ENCODE measurements at places on chromosomes 16 and 17.

DNA sequence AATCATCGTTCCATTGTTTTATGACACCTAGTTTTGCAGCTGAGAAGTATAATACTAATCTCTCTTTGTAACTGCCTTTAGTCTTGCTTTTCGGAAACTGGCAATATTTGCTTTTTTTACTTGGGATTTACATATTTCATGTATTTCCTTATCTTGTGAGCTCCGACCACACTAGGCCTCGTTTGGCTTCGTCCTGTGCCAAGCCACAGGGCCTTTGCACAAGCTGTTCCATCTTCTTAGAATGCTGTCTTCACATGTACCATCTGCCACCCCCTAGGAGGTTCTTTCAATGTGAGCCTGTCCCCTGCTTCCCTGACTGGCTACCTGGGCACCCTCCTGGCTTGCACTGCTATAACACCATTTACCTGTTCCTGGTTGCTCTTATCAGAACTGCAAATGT lies 77.2 kb downstream of the SHISA6 start:
- H3K27me3 ChIP-seq: no peaks in the 10 kb centered on the region
- H3K36me3 ChIP-seq: peaks cover 7% of the 10 kb centered on the region
- no peak overlapping the region for H3K4me3 ChIP-seq
- no peak for DNase-seq
- H3K4me1 ChIP-seq: peaks cover 10% of the 10 kb centered on the region

- H3K4me1 ChIP-seq: no peaks in the 10 kb centered on the region
- H3K27me3 ChIP-seq: peaks cover 47% of the 10 kb centered on the region
- H3K4me3 ChIP-seq: no peak overlapping the region
- no peak for DNase-seq
Measured at GRCh38 chr16:82488460-82488859, 138.3 kb upstream of the CDH13 start.

GRCh38 chr16:65002265-65002664 lies 119.6 kb downstream of the CDH11 start:
- H3K27ac ChIP-seq: no peak overlapping the region
- peaks cover 71% of the 10 kb centered on the region for H3K36me3 ChIP-seq
- H3K4me1 ChIP-seq: peaks cover 20% of the 10 kb centered on the region
- no peak overlapping the region for H3K4me3 ChIP-seq

GRCh38 chr17:31452101-31452500 lies 60.6 kb downstream of the RAB11FIP4 start:
- H3K27me3 ChIP-seq: no peaks in the 10 kb centered on the region
- H3K27ac ChIP-seq: no peak overlapping the region
- H3K4me3 ChIP-seq: no peak overlapping the region
- DNase-seq: no peak
- no peaks in the 10 kb centered on the region for H3K36me3 ChIP-seq

DNA sequence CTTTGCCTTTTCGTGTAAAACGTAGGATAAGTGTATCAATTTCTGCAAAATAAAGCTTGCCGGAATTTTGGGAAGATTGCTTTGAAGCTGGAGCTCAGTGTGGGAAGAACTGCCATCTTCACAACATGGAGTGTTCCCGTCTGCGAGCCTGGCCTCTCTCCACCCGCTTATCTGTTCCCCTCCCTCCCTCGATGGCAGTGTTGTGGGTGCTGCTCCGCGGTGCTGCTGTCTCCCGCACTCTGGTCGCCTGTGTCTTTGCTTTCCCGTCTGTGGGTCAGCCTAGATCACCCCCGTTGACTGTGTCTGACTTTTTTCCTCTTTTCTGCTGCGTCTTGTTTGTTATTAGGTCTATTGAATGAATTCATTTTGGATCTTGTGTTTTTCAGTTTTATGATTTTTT lies 17.0 kb downstream of the ACSF3 start:
- H3K27me3 ChIP-seq: no peaks in the 10 kb centered on the region
- H3K4me3 ChIP-seq: no peak overlapping the region
- no peak for DNase-seq
- no peaks in the 10 kb centered on the region for H3K4me1 ChIP-seq
- H3K36me3 ChIP-seq: peaks cover 4% of the 10 kb centered on the region
- no peak overlapping the region for H3K27ac ChIP-seq
